ENCODE measurements at places on chromosomes 4 and X. TPM values are rescaled to one million over a fixed set of nuclear protein-coding genes. Genes with fewer than 3 reads are reported as not detected.

The GLOD5 gene
- not detected for polyA plus RNA-seq

The APELA gene
- polyA plus RNA-seq, result not detected

The AKAP14 gene
- polyA plus RNA-seq, result not detected

The WAS gene
- polyA plus RNA-seq, result 93.8 TPM

The SPANXA1 gene
- polyA plus RNA-seq, result not detected

The GYPB gene
- not detected for polyA plus RNA-seq

The MAGEC2 gene
- not detected for polyA plus RNA-seq

The COL25A1 gene
- not detected for polyA plus RNA-seq

The BST1 gene
- polyA plus RNA-seq, result 1.00 TPM

The UGDH gene
- polyA plus RNA-seq, result 4.2 TPM

The ADH1A gene
- polyA plus RNA-seq, result not detected

The BMP3 gene
- 0.74 TPM for polyA plus RNA-seq

The CNKSR2 gene
- polyA plus RNA-seq, result 11.5 TPM

The HSFX3 gene
- polyA plus RNA-seq, result not detected

The MAGEA2 gene
- not detected for polyA plus RNA-seq

The ATRX gene
- 19.3 TPM for polyA plus RNA-seq

The ZAR1 gene
- not detected for polyA plus RNA-seq

The UCHL1 gene
- polyA plus RNA-seq, result 0.84 TPM

The EDNRA gene
- polyA plus RNA-seq, result not detected

The CWH43 gene
- not detected for polyA plus RNA-seq

The ZCCHC18 gene
- polyA plus RNA-seq, result 28.2 TPM

The CRMP1 gene
- polyA plus RNA-seq, result 0.13 TPM

The DHRSX gene
- polyA plus RNA-seq, result 18.8 TPM

The SLC2A9 gene
- polyA plus RNA-seq, result 0.88 TPM

The ATG4A gene
- 6.1 TPM for polyA plus RNA-seq

The GNRHR gene
- polyA plus RNA-seq, result not detected

The DMP1 gene
- polyA plus RNA-seq, result not detected
